ENCODE measurements at places on chromosomes 2 and 18. TPM values are rescaled to one million over a fixed set of nuclear protein-coding genes. Genes with fewer than 3 reads are reported as not detected.

Gene GREB1L
- total RNA-seq: 13.2 TPM

Gene PSD4
- total RNA-seq: 3.1 TPM

DNA sequence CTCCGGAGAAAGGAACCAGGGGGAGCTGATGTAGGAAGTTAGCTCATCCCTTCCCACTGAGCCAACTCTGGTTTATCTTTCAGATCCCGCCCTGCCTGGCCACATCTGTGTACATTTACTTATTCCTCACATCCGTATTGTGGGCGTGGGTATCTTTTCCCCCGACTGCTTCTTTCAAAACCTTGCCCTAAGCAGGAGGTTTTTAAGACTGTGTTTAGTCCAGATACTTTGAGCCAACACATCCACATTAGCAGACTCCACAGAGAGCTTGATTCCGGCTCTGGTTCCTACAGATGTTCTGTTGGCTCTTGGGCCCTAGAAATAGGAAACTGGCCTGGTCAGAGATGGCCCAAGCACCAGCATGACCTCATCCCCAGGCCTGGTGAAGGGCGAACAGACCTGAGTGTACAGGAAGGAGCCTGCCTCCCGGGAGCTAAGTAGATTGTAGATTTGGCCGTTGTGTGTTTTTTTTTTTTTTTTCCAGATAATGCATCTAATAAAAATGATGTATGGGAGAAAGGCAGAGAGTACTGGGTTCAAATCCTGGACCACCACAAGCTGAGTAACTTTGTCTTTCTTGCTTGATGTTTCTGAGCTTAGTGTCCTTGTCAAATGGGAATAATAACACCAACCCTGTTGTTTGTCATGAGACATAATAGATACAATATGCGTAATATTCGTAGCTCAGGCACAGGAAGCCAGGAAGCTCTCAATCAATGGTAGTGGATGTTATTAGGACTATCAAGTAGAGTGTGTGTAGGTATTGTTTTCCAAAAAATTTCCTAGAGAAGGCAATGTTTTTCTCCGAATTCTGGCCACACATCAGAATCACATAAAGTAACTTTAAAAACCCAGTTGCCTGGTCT, 92.3 kb downstream of the PRKCE start:
- DNase-seq: no peak

DNA sequence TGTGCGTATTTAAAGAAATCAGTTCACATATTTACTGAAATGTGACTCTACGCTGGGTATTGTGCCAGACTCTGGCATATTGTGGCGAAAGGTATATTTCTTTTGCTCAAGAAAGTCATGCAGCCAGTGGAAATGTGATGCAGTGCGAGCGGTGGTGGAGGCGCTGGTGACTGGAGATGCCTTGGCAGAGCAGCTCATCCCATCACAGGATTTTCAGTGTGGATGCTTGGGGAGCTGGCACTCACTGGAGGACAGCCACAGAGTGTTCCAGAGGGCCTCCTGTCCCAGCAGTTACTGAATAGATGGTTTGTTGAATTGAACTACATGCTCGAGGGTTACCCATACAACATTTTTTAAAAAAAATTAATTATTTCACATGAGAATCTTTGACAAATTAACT, 117.6 kb downstream of the ZNF407 start:
- no peak for DNase-seq

Gene NOL4
- total RNA-seq: not detected

GRCh38 chr2:224586127-224586695, 1.0 kb upstream of the CUL3 start:
- DNase-seq: no peak

- no peak for DNase-seq
Observed at GRCh38 chr2:196652869-196653268, 13.4 kb downstream of the CCDC150 start.

Gene COL4A3
- 3.6 TPM for total RNA-seq

GRCh38 chr2:10947005-10947440, 35.3 kb downstream of the KCNF1 start:
- no peak for DNase-seq

DNA sequence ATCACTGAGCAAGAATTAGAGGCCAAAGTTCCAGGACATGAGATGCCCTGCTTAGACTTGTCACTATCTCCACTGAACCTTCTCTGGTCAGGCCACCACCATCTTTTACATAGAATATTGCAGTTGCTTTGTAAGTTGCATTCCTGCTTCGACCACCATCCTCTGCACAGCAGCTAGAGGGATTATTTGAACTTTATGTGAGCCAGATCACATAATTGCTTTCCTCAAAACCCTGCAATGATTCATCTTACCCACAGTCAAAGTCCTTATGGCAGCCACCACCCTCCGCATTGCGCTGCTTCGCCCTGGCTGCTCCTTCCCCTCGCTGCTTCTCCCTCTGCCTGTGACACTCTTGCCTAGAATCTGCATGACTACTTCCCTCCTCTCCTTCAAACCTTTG, 111.3 kb downstream of the EML6 start:
- no peak for DNase-seq

Measured in esophagus muscularis mucosa (tissue), 4 donors.